Stimulated activated CD4-positive, alpha-beta T cell treated with anti-CD3 and anti-CD28 coated beads, TNF-alpha, amount 100 ng/mL, for 48 hours (primary cell): ENCODE measurements at places on chromosomes 7 and 10.

DNA sequence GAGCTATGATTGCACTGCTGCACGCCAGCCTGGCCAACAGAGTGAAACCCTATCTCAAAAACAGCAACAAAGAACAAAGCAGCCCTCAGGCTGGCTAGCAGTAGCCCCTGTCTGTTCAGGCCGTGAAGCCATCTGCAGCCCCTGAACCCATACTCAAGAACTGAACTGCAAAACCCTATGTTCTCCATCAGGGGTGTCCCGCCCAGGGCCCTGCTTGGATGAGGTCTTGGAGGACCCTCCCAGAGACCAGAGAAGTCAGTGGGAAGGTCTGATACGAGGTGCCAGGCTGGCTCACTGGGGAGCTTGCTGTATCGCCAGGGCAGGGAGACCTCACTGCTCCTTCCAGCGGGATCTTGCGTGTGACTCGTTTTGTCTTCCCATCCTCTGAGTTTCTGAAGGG, 39.3 kb downstream of the RBM17 start:
- no peak for DNase-seq

GRCh38 chr7:12731214-12731656, 43.8 kb downstream of the ARL4A start:
- no peak for DNase-seq

GRCh38 chr10:129866894-129867293, 97.2 kb downstream of the EBF3 start:
- DNase-seq: no peak

- DNase-seq: no peak
Observed at GRCh38 chr10:133236401-133237240, 1.0 kb upstream of the VENTX start.

- DNase-seq: no peak
Observed at GRCh38 chr10:662686-663465, 26.6 kb downstream of the DIP2C start.

GRCh38 chr7:102988631-102989560, 76.1 kb downstream of the LRRC17 start:
- DNase-seq: no peak

- DNase-seq: peak; percentile 43
Observed at GRCh38 chr10:119750391-119751230, 24.8 kb downstream of the INPP5F start.

DNA sequence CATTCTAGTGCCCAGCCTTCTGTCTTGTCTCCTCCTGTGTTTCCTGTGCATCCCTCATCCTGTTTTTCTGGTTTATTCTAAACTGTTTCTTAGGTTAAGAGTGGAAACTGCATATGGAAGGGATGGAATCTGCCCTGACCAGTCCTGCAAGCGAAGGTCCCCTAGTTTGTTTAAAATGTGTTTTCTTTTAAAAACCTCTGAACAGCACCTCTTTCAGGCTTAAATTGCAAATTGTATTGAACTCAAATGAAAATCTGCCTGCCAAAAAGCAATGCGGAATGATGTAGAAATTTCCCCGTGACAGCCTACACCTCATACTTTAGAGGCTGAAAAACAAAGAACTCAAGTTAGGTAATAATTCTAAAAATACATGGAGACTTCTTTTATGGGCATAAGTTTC, 222.8 kb upstream of the IMMP2L start:
- DNase-seq: no peak

GRCh38 chr7:48041653-48041970, 6.3 kb downstream of the C7orf57 start:
- DNase-seq: no peak
